ENCODE measurements at places on chromosomes 1 and 21. TPM values are rescaled to one million over a fixed set of nuclear protein-coding genes. Genes with fewer than 3 reads are reported as not detected.

F13B gene
- total RNA-seq: not detected

SLC19A1 gene
- 6.1 TPM for total RNA-seq

KRTAP19-1 gene
- not detected for total RNA-seq

FABP3 gene
- 15.2 TPM for total RNA-seq

CACNA1S gene
- not detected for total RNA-seq

SUSD4 gene
- not detected for total RNA-seq

SIK1 gene
- 1.7 TPM for total RNA-seq

PRR9 gene
- total RNA-seq: 0.22 TPM

KLF17 gene
- under 0.01 TPM for total RNA-seq

RALGPS2 gene
- total RNA-seq: 21.8 TPM

GLMP gene
- 111 TPM for total RNA-seq

DDAH1 gene
- 73.3 TPM for total RNA-seq

KRTAP12-2 gene
- total RNA-seq: not detected

SLFNL1 gene
- total RNA-seq: 0.44 TPM

OR2L3 gene
- not detected for total RNA-seq

TNFRSF1B gene
- 14.2 TPM for total RNA-seq

HIPK1 gene
- total RNA-seq: 33.8 TPM
